ENCODE measurements at places on chromosomes 6 and 20.
A peak's percentile ranks its signal among the peaks of the same experiment; 100 is the strongest.

- no peak for DNase-seq
Observed at GRCh38 chr20:20362774-20363433, 5.0 kb upstream of the INSM1 start.

DNA sequence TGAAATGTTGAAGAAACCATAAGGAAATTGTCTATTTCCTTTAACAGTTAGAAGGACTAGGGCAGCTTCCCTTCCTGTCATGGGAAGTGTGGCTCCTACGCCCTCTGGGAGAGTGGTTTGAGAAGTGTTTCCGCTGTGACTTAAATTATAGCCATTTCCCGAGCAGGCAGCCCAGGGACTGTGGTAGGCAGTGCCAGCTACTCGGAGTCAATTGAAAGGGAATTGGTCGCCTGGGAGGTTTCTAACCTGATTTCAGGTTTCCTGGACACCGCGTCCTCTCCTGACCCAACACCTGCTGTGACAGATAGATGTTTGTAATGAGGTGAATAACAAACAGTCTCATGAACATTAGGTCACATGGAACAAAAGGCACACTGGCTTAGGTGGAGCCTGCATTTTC is 256.1 kb upstream of the PLCB4 start:
- no peak for DNase-seq

- DNase-seq = no peak
Observed at GRCh38 chr20:60804918-60805630, 447.0 kb upstream of the CDH4 start.

DNA sequence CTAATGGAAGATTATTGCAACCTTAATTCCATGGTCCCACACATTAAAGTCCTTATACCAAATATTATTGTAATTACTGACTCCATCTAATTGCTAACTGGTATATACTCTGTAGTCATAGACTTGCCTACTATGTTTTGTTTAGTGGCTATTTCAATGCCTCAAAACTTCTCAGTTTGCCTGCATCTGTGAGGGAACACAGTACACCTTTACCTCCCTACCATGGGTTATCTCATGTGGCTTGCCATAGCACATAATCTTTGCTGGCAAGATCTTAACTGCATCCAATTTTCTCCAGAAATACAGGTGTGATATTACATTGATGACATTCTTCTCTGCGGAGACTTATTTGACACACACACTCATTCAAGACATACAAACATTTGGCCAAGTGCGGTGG is 107.1 kb upstream of the ZNF184 start:
- DNase-seq = no peak

DNA sequence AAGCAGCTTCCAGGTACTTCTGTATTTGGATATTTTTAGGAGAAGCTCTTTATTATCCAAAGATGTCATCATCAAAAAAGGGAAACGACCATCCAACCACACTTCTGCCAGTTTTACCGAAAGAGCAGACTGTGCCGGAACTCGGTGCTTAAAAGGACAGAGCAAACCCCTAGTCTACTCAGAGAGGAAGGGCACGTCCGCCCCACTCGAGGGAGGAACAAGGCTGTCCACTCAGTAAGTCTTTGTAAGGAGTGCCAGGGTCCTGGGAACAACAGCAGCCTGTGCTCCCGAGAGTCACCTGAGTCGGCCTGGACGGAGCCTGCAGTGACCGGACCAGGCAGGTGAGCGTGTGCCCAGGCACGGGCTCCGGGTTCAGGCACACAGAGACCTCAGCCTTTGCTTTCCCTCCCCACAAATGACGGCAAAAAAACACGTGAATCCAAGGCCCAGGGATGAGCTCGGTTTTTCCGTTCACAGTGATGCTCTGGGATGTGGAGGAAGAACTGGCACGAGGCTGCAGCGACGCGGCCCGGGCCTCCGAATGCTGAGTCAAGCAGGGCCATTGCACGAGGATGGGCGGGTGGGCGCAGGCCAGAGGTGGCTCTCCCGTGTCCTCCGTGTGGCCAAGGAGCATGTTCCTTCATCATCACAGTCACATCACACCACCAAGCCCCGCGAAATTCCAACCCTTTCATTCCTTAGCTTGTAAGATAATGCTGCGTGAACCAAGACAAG is 17.4 kb upstream of the SLCO4A1 start:
- DNase-seq = no peak

DNA sequence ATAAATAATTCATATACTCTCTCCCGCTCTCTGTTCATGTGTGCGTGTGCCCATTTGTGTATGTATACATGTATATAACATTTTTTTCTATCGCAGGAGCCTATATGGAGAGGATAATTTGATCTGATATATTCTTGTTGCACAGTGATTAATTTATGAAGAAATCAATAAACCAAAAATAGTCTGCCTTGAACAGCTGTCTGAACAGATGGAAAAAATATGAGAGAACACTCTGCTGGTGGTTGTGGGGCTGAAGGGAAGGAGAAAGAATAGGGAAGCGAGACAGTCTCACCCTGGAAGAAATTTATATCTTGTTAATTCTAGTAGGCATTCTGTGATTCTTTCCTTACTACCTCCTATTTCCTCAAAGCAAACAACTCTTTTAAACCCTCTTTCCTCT is 96.6 kb upstream of the B3GAT2 start:
- DNase-seq = no peak

GRCh38 chr6:146856296-146856695 is 257.5 kb downstream of the ADGB start:
- DNase-seq = no peak

DNA sequence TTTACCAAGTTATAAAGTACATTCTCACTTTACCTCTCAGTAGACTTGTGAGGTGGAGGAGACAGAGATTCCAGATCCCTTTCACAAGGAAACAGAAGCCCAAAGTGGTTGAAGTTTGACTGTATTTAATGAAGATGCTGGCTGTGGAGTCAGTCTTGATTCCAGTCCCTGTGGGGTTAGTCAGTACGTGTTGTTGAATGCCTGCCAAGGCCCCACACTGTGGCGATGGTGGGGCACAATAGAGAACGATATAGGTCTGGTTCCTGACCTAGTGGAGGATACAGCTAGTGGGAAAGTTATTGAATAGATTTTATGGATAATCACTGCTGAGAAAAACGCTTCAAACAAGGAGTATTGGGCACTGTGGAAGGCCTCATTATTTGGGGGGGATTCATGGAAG is 71.4 kb downstream of the LRRC1 start:
- no peak for DNase-seq

- no peak for DNase-seq
Observed at GRCh38 chr6:14545496-14545895, 427.9 kb downstream of the CD83 start.

- DNase-seq = no peak
Observed at GRCh38 chr6:137423451-137424168, 70.6 kb downstream of the OLIG3 start.

- DNase-seq = peak; percentile 52
Observed at GRCh38 chr20:3312940-3313682, 74.1 kb upstream of the SLC4A11 start.

GRCh38 chr6:100472674-100473073 is 8.0 kb upstream of the SIM1 start:
- DNase-seq = peak; percentile 79

GRCh38 chr6:96631248-96631647 is 68.3 kb downstream of the FHL5 start:
- no peak for DNase-seq

GRCh38 chr6:158919865-158920264 is 80.1 kb downstream of the RSPH3 start:
- DNase-seq = no peak

GRCh38 chr20:12090920-12091319 is 173.2 kb downstream of the BTBD3 start:
- no peak for DNase-seq

DNA sequence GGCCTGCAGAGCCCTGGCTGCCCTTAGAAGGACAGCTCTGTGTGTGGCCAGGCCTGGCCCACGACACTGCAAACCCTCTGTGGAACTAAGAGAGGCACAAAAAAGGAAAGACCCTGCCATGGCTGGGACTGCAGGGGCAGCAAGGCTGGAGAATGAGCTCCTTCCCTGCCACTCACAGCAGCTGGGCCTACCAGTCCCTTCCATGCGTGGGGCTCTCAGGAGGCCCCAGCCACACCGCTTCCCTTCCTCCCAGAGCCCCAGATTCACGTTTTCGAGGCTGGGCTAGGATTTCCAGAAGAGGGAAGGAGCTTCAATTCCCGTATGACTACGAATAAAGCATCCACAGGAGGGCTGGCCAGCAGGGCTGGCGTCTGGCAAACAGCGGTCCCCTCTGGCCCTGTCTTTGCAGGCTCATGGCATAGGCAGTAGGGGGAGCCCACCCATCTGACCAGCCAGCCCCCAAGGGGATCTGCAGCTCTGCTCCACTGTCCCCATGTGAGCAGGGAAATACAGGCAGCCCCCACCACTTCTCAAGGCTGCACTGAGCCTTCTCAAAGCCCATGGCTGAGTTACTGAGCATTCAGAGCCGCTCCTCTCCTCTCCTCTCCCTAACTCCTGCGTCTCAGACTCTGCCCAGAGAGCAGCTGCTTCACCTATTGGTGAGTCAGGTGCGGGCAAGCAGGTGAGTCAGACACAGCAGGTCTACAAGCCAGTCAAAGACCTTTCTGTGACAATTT is 53.1 kb downstream of the NINL start:
- no peak for DNase-seq

GRCh38 chr20:50192364-50193198 is 2.0 kb downstream of the CEBPB start:
- DNase-seq = peak; percentile 75

DNA sequence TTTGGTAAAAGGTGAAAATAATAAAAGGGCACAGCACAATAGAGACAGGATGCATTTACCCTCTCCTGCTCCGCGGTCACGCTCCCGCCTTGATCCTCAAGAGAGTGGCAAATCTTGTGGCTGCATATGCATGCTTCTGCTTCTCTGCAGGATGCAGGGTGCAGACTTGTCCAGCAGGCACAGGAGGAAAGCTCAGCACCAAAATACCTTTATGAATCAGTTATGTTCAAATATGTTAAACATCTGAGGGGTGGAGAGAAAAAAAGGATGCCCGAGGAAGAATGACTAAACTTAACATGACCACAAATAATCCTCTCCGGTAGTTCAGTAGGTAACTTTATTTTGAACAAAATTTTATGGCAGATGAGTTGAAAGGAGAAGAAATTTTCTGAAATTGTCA is 366.1 kb upstream of the SOX4 start:
- DNase-seq = peak; percentile 76

DNA sequence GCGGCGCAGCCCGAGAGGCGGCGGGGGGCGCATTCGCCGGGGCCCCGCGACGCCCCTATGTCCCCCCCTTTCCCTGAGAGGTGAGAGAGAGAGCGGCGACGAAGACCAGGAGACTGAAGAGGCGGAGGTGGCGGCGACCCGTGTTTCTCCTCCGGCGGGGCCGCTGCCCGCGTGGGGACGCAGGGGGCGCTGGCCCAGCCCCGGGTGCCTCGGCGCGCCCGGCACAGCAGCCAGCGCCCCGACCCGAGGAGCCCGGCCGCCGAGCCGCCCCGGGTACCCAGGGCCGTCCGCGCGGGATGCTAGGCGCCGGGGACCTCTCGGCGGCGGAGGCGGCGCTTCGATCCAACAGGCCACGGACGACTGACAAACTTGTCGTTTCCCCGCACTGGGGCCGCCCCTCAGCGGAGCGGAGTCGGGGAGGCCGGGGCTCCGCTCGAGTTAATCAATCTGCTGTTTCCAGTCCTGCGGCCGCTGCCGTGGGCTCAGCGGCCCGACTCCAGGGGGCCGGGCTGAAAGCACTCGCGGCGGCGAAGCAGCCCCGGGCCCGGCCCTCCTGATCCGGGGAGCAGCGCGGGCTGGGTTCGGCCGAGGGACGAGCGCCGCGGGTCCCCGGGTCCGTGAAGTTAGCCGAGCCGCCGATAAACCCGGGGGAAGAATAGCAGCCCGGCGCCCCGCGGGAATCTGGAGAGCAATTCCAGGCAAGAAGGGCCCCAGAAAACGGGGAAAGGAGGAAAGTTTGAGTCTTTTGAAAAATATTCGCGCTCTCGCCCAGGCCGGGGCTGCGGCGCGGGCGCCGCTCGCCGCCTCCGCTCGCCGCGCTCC is 631 bp downstream of the MDGA1 start:
- DNase-seq = no peak

DNA sequence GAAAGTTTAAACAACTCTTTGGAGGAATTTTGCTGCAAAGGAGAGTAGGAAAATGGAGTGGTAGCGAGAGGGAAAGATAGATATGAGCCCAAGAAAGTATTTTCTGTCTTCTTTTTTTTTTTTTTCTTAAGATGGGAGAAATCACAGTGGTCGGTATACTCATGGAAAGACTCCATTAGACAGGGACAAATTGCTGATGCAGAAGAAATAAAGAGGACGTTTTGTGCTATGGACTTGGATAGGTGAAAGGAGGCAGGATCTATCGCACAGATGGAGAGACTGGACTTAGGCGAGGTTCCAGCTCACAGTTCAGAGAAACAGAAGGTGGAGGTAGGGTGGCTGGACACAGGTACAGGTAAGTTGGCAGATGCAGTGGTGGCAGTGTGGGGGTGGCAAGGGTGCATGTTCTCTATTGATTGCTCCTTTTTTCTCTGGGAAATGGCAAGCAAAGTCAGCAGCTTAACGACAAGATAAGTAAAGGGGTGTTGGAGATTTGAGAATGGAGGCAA is 44.2 kb upstream of the ARMC2 start:
- DNase-seq = no peak

DNA sequence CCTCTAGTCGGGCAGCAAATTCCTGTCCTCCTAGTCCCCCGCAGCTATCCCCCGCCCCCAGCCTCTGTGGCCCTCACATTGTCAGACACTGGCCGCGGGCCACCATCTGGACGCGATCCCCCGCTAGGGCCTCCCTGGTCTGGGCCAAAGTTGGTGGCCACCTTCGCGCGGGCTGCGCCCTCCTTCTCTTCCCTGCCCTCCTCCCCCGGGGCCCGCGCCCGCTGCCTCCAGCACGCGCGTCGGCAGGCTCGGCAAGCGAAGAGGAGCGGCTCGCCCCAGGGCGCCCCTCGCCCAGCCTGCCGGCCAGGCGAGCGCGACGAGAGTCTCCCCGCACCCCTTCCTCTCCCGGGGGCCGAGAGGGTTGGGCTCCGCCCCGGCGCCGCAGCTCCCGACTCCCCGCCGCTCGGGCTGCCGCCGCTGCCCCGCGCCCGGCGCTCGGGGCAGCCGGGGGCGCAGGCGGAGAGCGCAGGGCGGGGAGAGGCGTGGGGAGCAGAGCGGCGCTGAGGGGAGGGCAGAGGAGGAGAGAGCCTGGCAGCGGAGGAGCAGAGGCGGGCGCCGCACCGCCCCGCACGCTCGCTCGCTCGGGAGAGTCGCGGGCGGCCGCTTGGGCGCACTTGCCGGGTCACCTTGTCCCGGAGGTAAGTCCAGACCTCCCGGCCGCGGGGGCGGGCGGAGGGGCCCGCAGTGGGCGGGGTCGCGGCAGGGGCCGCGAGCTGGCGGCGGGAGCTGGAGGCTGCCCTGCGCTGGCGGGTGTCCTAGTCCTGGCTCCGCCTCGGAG is at the start of gene SYNDIG1:
TSS of gene SYNDIG1 (plus strand) at position 514 of the 778 bp plus-strand sequence. CDS start 73,469 bp downstream, outside the sequence.
- no peak for DNase-seq

DNA sequence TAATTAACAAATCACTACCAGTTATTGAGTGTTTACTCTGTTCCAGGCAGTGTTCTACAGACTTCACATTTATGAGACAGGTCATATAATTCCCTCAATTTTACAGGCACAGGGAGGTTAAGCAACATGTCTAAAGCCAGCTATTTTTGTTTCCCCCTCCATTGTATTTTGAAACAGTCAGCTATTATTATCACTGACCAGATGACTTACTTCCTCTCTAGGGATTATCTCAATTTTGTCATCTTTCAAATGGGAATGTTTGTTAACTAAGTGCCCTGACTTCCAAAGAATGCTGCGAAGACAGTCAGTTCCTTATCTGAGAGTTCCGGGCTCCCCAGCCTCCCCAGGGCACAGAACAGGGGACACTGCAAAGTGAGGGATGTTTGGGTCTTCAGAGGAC is 5.6 kb upstream of the CNPY3 start:
- DNase-seq = peak; percentile 4
